Uterine smooth muscle cell (primary cell): ENCODE measurements at places on chromosomes 12 and 14. TPM values are rescaled to one million over a fixed set of nuclear protein-coding genes. Genes with fewer than 3 reads are reported as not detected.

ORAI1 gene
- total RNA-seq = 8.5 and 10.1 TPM in 2 replicates

CCDC175 gene
- not detected in 2 replicates for total RNA-seq

CLEC7A gene
- total RNA-seq = not detected in 2 replicates

ADAMTS20 gene
- total RNA-seq = not detected in 2 replicates

TFCP2 gene
- total RNA-seq = 10.1 and 10.4 TPM in 2 replicates

KLRC3 gene
- not detected in 2 replicates for total RNA-seq

AICDA gene
- not detected in 2 replicates for total RNA-seq

CLEC14A gene
- 1.00 and 2.4 TPM in 2 replicates for total RNA-seq

FOXG1 gene
- total RNA-seq = under 0.01 TPM in 1 of 2 replicates, not detected in the other

NGB gene
- not detected in 2 replicates for total RNA-seq

FBLN5 gene
- 25.0 and 47.2 TPM in 2 replicates for total RNA-seq

KERA gene
- total RNA-seq = not detected in 2 replicates

RAD51AP1 gene
- total RNA-seq = 10.6 and 41.9 TPM in 2 replicates

C1QL4 gene
- total RNA-seq = 0.37 and 0.77 TPM in 2 replicates

CCDC197 gene
- total RNA-seq = not detected in 2 replicates

ANKRD33 gene
- 0.11 and 0.12 TPM in 2 replicates for total RNA-seq

KRT6A gene
- not detected in 2 replicates for total RNA-seq

BCAT1 gene
- 243 and 281 TPM in 2 replicates for total RNA-seq

KRT76 gene
- not detected in 2 replicates for total RNA-seq

FOXN4 gene
- total RNA-seq = not detected in 2 replicates

PLCZ1 gene
- total RNA-seq = not detected in 2 replicates

CISTR gene
- total RNA-seq = 0.75 TPM in 1 of 2 replicates, not detected in the other

MYF6 gene
- 0.11 TPM in 1 of 2 replicates, not detected in the other for total RNA-seq

ANHX gene
- total RNA-seq = not detected in 2 replicates

SCN8A gene
- 39.5 and 45.0 TPM in 2 replicates for total RNA-seq

IRF9 gene
- total RNA-seq = 68.6 and 80.1 TPM in 2 replicates

STYK1 gene
- total RNA-seq = 0.25 and 0.66 TPM in 2 replicates

OR4E2 gene
- total RNA-seq = 0.12 TPM in 1 of 2 replicates, not detected in the other

RASAL1 gene
- not detected in 2 replicates for total RNA-seq

CLEC2D gene
- total RNA-seq = 3.1 and 5.4 TPM in 2 replicates

CDCA3 gene
- total RNA-seq = 9.0 and 35.9 TPM in 2 replicates

MOAP1 gene
- total RNA-seq = 11.3 and 15.0 TPM in 2 replicates

SMCO2 gene
- total RNA-seq = 0.12 and 0.22 TPM in 2 replicates

PRR4 gene
- total RNA-seq = 1.1 and 1.4 TPM in 2 replicates

TAS2R46 gene
- total RNA-seq = 2.6 and 4.8 TPM in 2 replicates

BDKRB1 gene
- total RNA-seq = 8.2 and 19.8 TPM in 2 replicates

PTHLH gene
- 0.33 and 0.62 TPM in 2 replicates for total RNA-seq

MYH7 gene
- total RNA-seq = not detected in 2 replicates

ZFHX2 gene
- 0.11 and 0.62 TPM in 2 replicates for total RNA-seq

RND1 gene
- total RNA-seq = 0.12 TPM in 1 of 2 replicates, not detected in the other

OTX2 gene
- total RNA-seq = not detected in 2 replicates

CLMN gene
- total RNA-seq = 0.22 and 0.50 TPM in 2 replicates

GUCY2C gene
- total RNA-seq = not detected in 2 replicates

RECQL gene
- 107 and 230 TPM in 2 replicates for total RNA-seq

SOX5 gene
- total RNA-seq = 15.7 and 18.2 TPM in 2 replicates

DBX2 gene
- total RNA-seq = not detected in 2 replicates

OAS1 gene
- 0.33 and 1.4 TPM in 2 replicates for total RNA-seq

NPFF gene
- total RNA-seq = not detected in 2 replicates

SOAT2 gene
- 0.33 TPM in 1 of 2 replicates, not detected in the other for total RNA-seq

ISM2 gene
- under 0.01 and 0.11 TPM in 2 replicates for total RNA-seq

MAX gene
- 33.2 and 34.5 TPM in 2 replicates for total RNA-seq

CMKLR1 gene
- total RNA-seq = not detected in 2 replicates

STAT6 gene
- 55.6 and 61.0 TPM in 2 replicates for total RNA-seq

GPRC5A gene
- 15.6 and 25.2 TPM in 2 replicates for total RNA-seq
